ENCODE measurements at places on chromosomes 11 and 22. TPM values are rescaled to one million over a fixed set of nuclear protein-coding genes. Genes with fewer than 3 reads are reported as not detected.

DNA sequence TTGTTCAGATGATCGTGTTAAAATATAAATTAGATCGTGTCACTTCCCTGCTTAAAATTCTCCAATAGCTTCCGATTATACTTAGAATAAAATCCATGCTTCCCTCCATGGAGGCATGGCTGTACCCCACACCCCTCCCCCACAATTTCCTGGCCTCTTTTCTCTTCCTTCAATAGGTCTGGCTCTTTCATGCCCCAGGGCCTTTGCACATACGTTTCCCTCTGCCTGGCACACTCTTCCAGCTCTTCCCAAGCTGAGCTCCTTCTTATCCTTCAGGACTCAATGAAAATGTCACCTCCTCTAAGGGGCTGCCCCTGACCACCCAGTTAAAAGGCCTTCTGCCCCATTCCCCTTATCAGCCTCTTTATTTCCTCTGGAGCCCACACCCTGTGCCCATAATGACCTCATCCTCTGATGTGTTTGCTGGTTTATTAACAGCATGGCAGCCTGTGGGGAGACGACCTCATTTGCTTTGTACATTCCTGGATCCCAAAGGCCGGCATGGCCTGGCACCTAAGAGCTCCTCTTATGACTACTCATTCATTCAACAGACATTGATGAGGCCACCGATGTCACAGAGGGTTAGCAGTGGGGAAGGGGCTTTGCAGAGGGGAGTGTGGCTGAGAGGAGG is 9.0 kb upstream of the FLRT1 start:
- no peak for DNase-seq

DNA sequence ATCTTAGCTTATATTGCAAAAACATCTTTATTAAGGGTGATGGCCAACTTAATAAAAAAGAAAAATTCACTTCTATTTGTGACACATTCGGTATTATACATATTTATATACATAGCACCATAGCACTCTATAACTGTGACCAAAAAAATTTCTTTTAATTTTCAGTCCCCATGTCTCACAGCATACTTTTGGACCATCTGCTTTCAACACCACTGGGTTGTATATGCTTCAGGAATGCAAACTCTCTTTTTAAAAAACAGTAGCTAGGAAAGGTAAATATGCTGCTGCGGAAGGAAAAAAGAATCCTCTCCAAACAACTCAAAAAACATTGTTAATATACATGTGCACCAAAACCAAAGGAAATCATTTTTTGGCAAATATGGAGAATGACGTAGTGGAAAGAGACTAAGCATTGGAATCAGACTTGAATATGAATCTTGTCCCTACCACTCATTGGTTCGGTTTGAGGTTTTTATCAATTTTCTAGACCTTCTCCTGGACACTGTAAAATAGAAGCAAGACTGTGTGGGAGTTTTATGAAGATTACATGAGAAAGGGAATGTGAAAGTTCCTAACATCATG is 227.9 kb downstream of the BLID start:
- DNase-seq = no peak

NXPE2 gene
- 0.05 TPM for total RNA-seq

TEX12 gene
- total RNA-seq = 0.09 TPM

All from thymus (tissue), 14 donors.